NCI-H446 treated with DMSO at 0.1 percent for 48 hours (cell line): ENCODE measurements at places on chromosomes 7 and 10.
A peak's percentile ranks its signal among the peaks of the same experiment; 100 is the strongest.

DNA sequence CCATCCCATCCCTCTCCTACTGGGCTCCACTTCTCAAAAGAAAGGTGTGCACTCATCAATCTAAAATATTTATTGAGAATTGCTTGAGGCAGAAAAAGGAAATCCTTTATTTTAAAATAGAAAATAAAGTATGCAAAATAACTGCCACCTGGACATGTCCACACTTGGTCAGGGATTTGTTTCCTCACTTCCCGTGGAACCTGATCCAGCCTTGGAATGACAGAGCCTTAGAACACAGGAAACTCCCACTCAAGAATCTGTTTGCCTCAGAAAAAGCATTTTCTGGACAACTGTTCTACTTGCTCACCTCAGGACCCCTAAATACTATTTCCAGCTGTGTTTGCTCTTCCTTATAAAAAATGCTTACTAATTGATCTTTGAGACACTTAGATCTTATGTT is 29.0 kb downstream of the AKR1C8 start:
- DNase-seq, result no peak

GRCh38 chr7:119935418-119936025 is 337.5 kb upstream of the KCND2 start:
- DNase-seq, result peak; percentile 41

DNA sequence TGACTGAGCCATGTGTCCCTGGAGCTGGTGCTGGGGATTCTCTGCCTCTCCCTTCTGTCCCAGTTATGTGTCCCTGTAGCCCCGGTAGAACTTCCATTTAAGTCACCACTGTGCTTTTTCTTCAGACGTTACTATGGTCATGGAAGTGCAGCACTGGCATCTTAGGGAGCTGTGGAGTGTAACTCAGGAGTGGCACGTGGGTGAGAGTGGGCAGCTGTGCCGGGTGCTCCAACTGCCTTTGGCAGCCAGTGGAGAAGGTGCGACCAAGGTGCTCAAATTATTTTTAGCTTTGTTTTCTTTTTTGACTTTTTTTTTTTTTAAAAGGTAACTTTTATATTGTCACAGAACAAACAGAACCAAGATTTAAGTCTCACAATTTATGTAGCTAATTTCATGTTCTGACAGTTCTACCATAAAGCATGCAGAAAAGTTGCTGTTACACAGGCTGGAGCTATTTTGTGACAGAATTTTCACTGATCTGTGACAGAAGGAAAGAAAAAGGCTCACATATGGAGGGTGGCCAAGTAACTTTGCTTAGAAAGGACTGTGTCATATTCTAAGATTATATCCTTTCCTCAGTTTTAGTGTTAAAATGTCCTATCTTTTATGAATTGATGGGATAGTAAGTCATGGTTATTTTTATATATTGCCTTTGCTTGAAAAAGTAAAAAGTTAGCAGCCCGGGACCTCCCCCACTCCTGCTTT is 73.9 kb downstream of the SH2D4B start:
- DNase-seq, result no peak

- DNase-seq, result no peak
Measured at GRCh38 chr7:51035716-51036115, 253.0 kb upstream of the GRB10 start.

DNA sequence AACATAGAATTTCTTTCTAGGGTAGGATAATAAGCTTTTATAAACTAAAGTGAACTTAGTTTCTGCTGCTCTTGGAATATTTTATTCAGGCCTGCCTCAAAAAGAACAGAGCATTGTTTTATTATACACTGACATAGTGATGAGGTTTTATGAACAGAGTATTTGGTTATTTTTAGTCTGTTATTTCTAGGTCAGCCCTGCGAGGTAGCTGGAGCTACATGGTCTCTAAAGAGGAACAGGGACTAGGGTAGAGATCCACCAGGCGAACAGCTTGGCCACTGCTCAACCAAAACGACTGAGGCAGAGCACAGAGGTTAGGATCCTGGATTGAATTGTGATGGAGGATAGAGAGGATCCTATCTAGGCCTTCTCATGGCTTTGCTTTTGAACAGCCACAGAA is 53.0 kb downstream of the MKX start:
- DNase-seq, result no peak

DNA sequence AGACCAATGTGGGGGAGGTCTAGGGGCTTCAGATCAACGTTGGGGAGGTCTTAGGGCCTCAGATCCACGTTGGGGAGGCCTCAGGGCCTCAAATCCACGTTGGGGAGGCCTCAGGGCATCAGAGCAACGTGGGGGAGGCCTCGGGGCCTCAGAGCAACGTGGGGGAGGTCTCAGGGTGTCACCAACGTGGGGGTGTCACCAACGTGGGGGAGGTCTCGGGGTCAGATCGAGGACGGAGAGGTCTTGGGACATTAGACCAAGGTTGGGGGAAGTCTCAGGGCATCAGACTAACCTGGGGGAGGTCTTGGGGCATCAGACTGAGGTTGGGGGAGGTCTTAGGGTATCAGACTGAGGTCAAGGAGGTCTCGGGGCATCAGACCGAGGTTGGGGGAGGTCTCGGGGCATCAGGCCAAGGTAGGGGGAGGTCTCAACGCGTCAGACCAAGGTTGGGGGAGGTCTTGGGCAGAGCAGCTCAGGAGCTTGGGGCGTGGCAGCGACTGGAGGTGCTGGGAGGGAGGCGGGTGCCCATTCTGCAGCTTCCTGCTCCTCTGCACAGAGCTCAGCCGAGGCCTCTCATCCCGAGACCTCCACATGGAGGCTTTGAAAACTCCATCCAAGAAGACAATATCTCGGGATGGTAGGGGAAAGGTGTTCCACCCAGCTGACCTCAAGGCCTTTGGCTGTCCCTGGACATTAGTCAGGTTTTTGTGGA is 159.8 kb downstream of the WDR37 start:
- DNase-seq, result no peak

- no peak for DNase-seq
Measured at GRCh38 chr7:129609666-129610065, 1.9 kb upstream of the NRF1 start.

DNA sequence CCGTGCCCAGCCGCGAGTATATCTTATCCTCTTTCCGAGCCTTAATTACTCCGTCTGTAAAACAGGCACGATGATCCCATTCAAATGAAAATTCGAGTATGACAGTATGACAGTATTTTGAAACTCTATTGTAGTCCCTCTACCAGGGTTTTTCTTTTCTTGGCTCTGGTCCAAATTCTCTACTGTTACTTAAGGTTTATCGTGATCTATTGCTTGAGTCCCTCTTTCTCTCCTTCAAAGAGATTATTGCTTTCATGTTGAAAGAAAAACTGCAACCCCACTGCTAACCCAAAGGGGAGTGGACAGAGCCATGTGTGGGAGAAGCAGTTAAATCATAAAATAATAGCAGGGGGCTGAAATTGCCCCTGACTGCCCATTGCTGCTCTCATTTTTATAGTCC is 1156.6 kb upstream of the AUTS2 start:
- DNase-seq, result no peak

DNA sequence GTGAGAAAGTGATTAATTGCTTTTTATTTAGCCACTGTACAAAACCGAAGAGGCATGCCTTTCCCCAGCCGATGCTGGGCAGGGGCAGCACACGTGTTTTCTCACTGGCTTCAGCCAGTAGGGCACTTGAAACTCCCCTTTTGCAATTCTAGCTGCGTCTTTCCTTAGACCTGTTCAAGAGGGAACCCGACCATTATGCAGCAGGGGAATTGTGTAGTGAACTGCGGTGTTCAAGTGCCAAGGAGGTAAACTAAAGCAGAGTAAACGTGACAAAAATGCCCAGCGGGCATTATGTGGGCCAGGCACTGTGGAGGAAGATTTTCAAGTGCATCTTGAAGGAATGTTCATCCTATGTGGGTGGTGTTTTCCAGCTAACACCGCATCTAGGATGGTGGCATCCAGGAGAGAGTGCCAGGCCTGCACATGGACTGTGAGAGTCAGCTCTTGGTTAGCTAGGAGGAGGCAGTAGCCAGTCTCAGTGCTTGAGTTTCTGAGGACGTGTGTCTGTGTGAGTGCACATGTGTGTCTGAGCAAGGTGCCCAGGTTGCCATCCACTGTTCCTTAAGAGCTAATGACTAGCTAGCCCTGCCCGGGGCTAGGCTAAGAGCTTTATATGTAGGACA is 3.3 kb downstream of the WIPF3 start:
- DNase-seq, result no peak

- DNase-seq, result no peak
Measured at GRCh38 chr10:28426392-28427159, 106.3 kb upstream of the WAC start.

DNA sequence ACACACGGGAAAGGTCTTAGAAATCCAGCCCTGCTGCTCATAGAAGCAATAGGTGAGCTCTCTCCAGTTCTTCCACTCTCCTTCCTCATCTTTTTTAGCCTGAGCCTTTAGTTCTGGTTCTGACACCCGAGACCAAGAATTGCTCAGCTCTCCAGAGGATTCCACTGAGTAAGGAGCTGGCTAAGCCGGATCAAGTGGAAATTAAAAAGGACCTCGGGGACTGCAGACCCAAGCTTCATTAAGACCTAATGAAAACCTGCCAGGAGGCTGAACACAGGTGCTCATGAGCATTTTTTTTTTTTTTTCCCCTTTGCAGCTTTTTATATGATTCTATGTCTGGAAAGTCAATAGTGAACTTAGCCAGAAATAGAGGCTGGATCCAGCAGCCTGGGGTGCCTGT is 1176.0 kb upstream of the AUTS2 start:
- DNase-seq, result no peak

- no peak for DNase-seq
Measured at GRCh38 chr10:21363731-21364104, 161.8 kb downstream of the SKIDA1 start.

DNA sequence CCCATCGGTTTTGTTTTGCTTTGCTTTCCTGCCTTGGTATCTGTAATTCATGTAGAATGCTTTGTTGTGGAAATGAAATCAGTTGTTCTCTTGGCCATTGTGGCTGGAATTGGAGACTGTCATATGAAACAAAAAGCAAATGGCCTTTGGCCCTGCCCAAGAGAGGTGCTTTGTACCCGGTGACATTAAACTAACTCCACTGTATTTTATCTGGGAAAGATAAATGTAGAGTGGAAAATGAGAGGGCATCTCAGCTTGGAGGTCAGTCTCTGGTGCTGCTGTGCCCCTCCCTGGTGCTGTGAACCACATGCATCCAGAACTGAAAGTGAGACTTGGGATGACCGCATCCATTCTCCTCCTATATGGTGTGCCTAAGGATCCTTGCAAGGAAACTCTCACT is 75.4 kb downstream of the CDK1 start:
- DNase-seq, result no peak

GRCh38 chr7:140230516-140230860 is 53.7 kb upstream of the KDM7A start:
- DNase-seq, result no peak

- no peak for DNase-seq
Measured at GRCh38 chr10:123045961-123046731, 37.3 kb downstream of the ACADSB start.

DNA sequence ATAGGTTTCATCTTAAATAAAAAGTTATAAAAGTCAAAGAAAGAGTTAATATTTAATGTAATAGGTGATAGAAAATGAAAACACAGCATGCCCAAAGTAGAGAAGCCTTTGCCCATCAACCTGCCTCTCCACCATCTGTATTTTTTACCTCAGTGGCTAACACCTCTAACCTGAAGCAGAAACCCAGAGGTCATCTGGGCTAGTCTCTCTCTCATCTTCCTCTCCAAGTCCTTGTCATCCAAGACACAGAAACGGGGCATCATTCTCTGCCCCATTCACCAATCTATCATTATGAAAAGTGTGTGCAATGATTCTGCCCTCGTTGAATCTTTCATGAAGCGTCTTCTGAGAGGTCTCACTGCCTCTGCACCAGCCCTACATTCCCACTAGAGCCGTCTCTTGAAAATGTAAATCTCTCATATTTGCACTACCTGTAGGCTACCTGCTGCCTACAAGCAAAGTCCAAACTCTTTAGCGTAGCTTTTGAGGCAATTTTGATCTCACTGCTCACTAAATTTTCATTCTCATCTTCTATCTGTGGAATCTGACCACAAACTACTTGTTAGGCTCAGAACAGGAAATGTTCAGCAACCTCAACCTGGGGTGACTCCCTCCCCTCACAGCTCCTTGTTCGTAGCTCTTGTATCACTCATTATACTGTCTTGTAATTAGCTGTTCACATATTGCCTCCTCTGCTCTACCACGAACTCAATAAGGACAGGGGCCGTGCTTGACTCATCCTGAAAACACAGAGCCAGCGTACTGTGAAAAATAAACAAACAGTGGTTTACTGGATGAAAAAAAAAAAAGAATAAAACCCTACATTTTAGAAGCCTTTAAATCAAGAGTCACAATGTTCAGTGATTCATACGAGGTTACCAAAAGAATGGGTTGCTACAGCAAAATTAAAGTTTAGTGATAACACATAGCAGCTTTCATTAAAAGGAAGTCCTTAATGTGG is 83.1 kb downstream of the CTNNA3 start:
- DNase-seq, result no peak

DNA sequence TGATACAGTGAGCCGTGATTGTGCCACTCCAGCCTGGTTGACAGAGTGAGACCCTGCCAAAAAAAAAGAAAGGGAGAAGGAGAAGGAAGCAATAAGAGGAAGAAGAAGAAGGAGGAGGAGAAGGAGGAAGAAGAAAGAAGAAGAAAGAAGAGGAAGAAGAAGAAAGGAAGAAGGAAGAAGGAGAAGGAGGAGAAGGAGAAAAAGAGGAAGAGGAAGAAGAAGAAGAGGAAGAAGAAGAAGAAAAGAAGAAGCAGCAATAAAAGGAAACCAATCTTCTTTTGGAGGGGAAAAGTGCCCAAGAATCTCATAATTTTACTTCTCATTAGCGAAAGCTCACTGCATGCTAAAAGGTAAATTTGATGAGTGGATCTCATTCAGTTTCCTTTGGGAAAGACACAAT is 85.7 kb upstream of the GLCCI1 start:
- DNase-seq, result no peak

DNA sequence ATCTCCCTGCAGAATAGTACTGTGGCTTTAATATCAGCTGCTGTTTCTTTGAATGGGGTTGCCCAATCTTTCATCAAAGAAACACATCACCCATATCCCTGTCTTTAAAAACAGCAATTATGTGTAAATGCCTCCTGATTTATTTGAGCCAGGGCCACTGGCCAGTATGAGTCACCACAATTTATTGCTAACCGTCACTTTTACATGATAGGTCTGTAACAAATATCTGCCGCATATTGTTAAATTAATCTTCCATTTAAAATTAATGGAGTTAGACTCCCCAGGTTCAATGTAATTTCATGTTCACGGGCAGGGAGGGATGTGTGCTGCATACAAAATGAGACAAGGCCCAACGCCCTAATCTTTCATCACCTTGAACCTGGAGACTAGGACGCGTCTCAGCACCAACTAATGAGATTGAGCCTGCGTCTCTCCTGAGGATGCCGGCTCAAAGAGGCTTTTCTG is 673.4 kb downstream of the AUTS2 start:
- peak; percentile 28 for DNase-seq

DNA sequence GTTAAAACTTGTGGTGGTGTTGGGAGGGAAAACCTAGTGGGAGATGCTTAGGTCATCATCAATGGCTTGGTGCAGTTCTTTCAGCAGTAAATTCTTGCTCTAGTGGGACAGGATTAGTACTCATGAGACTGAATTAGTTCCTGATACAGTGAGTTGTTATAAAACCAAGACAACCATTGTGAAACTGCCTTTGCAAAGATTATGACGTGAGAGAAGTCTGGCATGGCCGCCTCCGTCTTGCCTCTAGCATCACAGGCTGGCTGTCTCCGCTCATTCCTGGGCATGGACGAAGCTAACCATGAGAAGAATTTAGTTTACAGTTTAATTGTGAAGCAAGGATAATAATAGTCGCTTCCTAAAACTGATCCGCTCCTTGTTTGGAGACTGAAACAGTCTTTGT is 186.4 kb downstream of the KIF20B start:
- DNase-seq, result no peak
